ENCODE measurements at places on chromosomes 3 and 15. TPM values are rescaled to one million over a fixed set of nuclear protein-coding genes. Genes with fewer than 3 reads are reported as not detected.

The HTR3E gene
- not detected for total RNA-seq

The BFSP2 gene
- not detected for total RNA-seq

The ACKR2 gene
- total RNA-seq, result 0.15 TPM

The PTX3 gene
- 1.7 TPM for total RNA-seq

The IL17RB gene
- total RNA-seq, result 8.4 TPM

The C15orf40 gene
- 12.8 TPM for total RNA-seq

DNA sequence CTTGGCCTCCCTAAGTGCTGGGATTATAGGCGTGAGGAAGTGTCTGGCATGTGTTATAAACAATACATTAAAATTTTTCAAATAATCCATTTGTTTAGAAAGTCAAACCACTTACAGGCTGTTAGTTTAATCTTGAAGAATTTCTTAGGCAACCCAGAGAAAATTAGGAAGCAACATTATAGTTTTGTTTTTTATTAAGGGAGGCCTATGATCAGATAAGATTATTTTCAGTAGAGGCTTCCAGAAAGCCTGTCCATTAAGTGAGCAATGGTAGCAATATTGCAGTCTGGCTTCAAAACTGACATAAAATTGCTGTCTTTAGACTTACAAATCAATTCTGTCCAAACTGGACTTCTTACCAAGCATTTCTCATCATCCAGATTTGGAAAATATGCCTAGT, 49.6 kb downstream of the CD47 start:
- peaks cover 8% of the 10 kb centered on the region for H3K4me1 ChIP-seq
- H3K27me3 ChIP-seq, result no peaks in the 10 kb centered on the region
- no peaks in the 10 kb centered on the region for H3K36me3 ChIP-seq
- no peak overlapping the region for H3K4me3 ChIP-seq

- H3K27me3 ChIP-seq, result no peaks in the 10 kb centered on the region
- H3K4me1 ChIP-seq, result peaks cover 27% of the 10 kb centered on the region
- no peak overlapping the region for H3K4me3 ChIP-seq
- H3K27ac ChIP-seq, result no peak overlapping the region
- no peaks in the 10 kb centered on the region for H3K36me3 ChIP-seq
Observed at GRCh38 chr15:70770863-70771262, 7.5 kb upstream of the UACA start.

- peaks cover 33% of the 10 kb centered on the region for H3K36me3 ChIP-seq
- DNase-seq, result no peak
- H3K27me3 ChIP-seq, result no peaks in the 10 kb centered on the region
- H3K4me3 ChIP-seq, result no peak overlapping the region
Observed at GRCh38 chr3:136146981-136147729, 49.0 kb downstream of the MSL2 start.

GRCh38 chr15:73684581-73685455, 635 bp downstream of the CD276 start:
- no peaks in the 10 kb centered on the region for H3K27me3 ChIP-seq
- H3K27ac ChIP-seq, result peak overlapping the region; percentile 94
- peaks cover 19% of the 10 kb centered on the region for H3K4me1 ChIP-seq
- DNase-seq, result peak; percentile 58
- peak overlapping the region; percentile 82 for H3K4me3 ChIP-seq

GRCh38 chr15:78317145-78317836, 17.9 kb upstream of the SKIC8 start:
- DNase-seq, result no peak
- H3K4me1 ChIP-seq, result no peaks in the 10 kb centered on the region
- H3K36me3 ChIP-seq, result no peaks in the 10 kb centered on the region
- H3K27me3 ChIP-seq, result no peaks in the 10 kb centered on the region

DNA sequence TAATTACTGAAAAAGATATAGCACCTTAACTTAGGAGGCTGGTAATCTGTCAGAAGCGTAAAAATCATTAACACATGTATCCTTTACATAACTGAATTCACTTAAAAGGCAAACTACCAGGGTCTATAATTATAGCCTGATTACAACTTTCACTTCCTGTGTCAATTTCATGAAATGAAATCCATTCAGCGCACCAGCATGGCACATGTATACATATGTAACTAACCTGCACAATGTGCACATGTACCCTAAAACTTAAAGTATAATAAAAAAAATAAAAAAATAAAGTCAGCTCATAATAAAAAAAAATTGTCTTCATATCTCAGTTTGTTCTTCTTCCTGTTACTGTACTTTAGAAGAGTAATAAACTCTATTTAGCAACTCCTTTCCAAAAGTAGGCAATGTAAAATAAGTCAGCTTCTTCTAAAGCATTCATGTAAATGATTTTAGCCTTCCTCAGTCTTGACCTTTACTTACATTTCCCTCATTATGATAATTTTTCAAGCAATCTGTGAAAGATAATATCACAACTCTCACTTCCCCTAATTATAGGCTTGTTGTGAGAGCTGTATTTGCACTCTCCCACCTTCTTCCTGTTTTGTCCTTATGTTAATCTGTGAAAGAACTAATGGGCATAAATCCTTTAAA, 50.1 kb downstream of the KBTBD8 start:
- no peaks in the 10 kb centered on the region for H3K27me3 ChIP-seq
- DNase-seq, result no peak
- no peaks in the 10 kb centered on the region for H3K36me3 ChIP-seq
- no peak overlapping the region for H3K27ac ChIP-seq

GRCh38 chr3:46209053-46209452, 940 bp upstream of the CCR1 start:
- DNase-seq, result no peak
- no peak overlapping the region for H3K4me3 ChIP-seq
- H3K36me3 ChIP-seq, result no peaks in the 10 kb centered on the region
- H3K4me1 ChIP-seq, result peaks cover 5% of the 10 kb centered on the region
- H3K27me3 ChIP-seq, result no peaks in the 10 kb centered on the region

- no peaks in the 10 kb centered on the region for H3K27me3 ChIP-seq
- no peak for DNase-seq
- H3K4me1 ChIP-seq, result peaks cover 37% of the 10 kb centered on the region
- H3K27ac ChIP-seq, result peak overlapping the region; percentile 82
- no peaks in the 10 kb centered on the region for H3K36me3 ChIP-seq
Observed at GRCh38 chr15:57377478-57377847, 1.2 kb downstream of the CGNL1 start.

- H3K27me3 ChIP-seq, result no peaks in the 10 kb centered on the region
- H3K36me3 ChIP-seq, result no peaks in the 10 kb centered on the region
- H3K4me3 ChIP-seq, result no peak overlapping the region
Observed at GRCh38 chr3:62636235-62636826, 238.9 kb downstream of the CADPS start.

GRCh38 chr3:131544557-131544956, 41.8 kb upstream of the MRPL3 start:
- no peak overlapping the region for H3K27ac ChIP-seq
- no peaks in the 10 kb centered on the region for H3K27me3 ChIP-seq

DNA sequence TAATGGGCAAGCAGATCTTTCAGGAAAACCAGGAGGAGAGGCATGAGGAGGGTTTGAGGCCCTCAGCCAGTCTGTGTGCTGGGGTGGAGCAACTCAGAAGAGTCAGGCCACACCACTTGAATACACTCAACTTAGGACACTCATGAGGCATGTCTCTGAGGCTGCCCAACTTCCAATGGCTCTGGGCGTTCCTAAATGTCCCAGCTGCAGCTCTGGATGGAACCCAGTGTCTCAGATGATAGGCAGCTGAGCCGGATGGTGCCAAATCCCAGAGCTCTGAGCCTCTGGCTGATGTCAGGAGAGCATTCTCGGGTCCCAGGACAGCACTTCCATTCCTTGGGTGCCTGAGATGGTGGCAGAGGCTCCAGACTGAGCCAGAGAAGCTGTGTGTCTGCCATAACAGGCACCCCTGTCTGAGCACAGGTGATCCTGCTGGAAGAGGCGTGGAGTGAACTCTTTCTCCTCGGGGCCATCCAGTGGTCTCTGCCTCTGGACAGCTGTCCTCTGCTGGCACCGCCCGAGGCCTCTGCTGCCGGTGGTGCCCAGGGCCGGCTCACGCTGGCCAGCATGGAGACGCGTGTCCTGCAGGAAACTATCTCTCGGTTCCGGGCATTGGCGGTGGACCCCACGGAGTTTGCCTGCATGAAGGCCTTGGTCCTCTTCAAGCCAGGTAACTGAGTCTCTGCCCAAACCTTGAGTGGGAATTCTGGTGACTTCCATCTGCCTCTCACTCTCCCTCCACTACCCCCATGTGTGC, 2.8 kb downstream of the NR2E3 start:
- DNase-seq, result no peak
- H3K27ac ChIP-seq, result no peak overlapping the region
- H3K4me3 ChIP-seq, result no peak overlapping the region
- H3K36me3 ChIP-seq, result no peaks in the 10 kb centered on the region
- H3K27me3 ChIP-seq, result no peaks in the 10 kb centered on the region
- peaks cover 5% of the 10 kb centered on the region for H3K4me1 ChIP-seq

- DNase-seq, result no peak
- H3K27me3 ChIP-seq, result no peaks in the 10 kb centered on the region
- no peak overlapping the region for H3K4me3 ChIP-seq
- peaks cover 21% of the 10 kb centered on the region for H3K4me1 ChIP-seq
Observed at GRCh38 chr3:127788451-127788909, 33.8 kb downstream of the MGLL start.

DNA sequence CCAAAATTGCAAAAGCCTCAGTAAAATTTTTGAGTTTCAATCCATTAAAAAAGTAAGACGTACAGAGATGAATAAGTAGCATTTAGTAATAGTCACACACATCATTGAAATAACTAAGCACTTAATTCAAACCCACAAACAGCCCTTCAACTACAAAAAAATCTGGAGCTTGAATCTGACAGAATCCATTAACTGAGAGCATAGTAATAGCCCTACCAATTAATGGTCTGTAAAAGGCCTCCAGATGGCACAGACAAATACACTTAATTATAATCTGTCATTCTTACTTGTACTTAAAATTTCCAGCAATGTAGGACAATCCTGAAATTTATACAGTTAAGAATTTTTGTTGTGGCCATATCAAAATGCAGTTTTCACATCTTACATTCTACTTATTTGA, 246.9 kb downstream of the VGLL3 start:
- H3K4me1 ChIP-seq, result no peaks in the 10 kb centered on the region
- H3K27ac ChIP-seq, result no peak overlapping the region
- H3K27me3 ChIP-seq, result no peaks in the 10 kb centered on the region
- no peaks in the 10 kb centered on the region for H3K36me3 ChIP-seq

- DNase-seq, result no peak
- no peaks in the 10 kb centered on the region for H3K27me3 ChIP-seq
- H3K36me3 ChIP-seq, result no peaks in the 10 kb centered on the region
Observed at GRCh38 chr3:182327196-182327681, 466.1 kb upstream of the ATP11B start.

DNA sequence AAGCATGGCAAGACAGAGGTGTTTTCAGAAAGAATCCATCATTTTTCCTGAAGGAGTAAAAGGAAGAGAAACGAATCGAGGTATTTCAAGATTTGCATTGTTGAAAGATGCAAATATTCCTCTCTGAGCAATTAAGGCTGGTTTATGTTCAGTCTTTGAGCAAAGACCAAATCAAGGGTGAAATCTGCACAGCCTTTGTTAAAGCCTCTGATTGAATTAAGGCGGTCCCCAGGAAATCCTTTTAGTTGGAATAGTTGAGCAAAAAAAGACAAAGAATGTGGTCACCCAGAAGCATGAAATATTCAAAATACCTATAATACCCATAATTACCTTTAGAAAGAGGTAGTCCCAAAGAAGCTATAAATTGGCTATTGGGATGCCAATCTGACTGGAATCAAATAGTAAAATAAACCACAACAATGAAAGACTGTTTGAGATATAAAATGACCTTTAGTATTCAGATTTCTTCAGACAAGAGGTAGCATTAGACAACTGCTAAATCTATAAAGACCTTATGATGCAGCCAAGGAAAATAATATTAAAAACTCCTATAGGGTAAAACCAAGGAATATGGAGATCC, 1218.1 kb downstream of the ROBO2 start:
- no peaks in the 10 kb centered on the region for H3K4me1 ChIP-seq
- H3K4me3 ChIP-seq, result no peak overlapping the region
- H3K27me3 ChIP-seq, result no peaks in the 10 kb centered on the region
- no peak overlapping the region for H3K27ac ChIP-seq

DNA sequence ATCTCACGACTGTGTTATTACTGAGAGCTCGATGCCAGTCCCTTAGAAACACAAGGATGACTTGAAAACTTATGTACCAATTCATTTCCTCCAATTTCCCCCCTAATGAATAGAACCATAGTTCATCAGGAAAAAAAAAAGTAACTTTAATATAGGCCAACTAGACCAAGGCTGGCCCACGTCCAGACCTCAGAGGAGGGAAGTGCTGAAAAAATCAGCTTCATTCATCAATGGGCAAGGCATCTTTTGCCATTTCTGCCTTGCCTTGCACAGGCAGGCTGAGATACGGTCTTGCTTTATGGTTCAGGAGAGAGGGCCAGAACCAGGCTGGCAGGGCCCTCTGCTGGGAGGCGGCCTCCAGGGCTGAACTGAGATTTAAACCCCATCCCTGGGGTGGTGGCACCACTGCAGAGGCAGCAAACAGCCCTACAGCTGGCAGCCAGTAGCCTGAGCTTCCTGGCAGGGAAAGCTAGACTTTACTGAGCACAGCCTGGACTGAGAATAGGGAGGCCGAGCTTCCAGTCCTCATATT, 104.1 kb upstream of the TNFAIP8L3 start:
- H3K36me3 ChIP-seq, result no peaks in the 10 kb centered on the region
- DNase-seq, result no peak
- H3K4me1 ChIP-seq, result no peaks in the 10 kb centered on the region
- H3K4me3 ChIP-seq, result no peak overlapping the region
- H3K27ac ChIP-seq, result no peak overlapping the region

- H3K27ac ChIP-seq, result no peak overlapping the region
- H3K36me3 ChIP-seq, result no peaks in the 10 kb centered on the region
- peaks cover 31% of the 10 kb centered on the region for H3K4me1 ChIP-seq
- no peak overlapping the region for H3K4me3 ChIP-seq
- H3K27me3 ChIP-seq, result peaks cover under 1% of the 10 kb centered on the region
Observed at GRCh38 chr3:58188921-58189451, 21.8 kb downstream of the DNASE1L3 start.

GRCh38 chr3:127149621-127150310, 43.2 kb upstream of the PRR23E start:
- H3K27ac ChIP-seq, result no peak overlapping the region
- no peaks in the 10 kb centered on the region for H3K36me3 ChIP-seq
- H3K4me1 ChIP-seq, result no peaks in the 10 kb centered on the region
- H3K27me3 ChIP-seq, result no peaks in the 10 kb centered on the region

DNA sequence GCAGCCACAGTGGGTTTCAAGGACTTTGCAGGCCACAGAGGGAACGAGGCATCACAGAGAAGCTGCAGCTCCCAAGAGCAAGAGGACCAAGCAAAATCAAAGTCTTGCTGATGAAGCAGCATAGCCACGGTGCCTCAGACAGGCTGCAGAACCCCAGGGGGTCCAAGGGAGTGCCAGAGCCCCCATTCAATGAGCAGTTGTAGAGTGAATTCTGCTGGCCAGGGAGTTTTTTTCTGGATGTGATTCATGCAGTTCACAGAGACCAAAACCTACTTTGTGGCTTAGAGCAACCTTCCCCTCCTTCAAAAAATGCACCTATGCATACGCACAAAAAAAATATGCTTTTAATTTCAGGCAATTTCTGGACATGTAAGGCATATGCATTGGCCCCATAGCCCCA, 409.0 kb downstream of the VPS13C start:
- no peak overlapping the region for H3K4me3 ChIP-seq
- no peak overlapping the region for H3K27ac ChIP-seq
- peaks cover 11% of the 10 kb centered on the region for H3K27me3 ChIP-seq
